ENCODE measurements at places on chromosomes 5 and 9. TPM values are rescaled to one million over a fixed set of nuclear protein-coding genes. Genes with fewer than 3 reads are reported as not detected.

Gene KIF12
- under 0.01 TPM for total RNA-seq

Gene NMUR2
- not detected for total RNA-seq

Gene CYLC2
- total RNA-seq: not detected

Gene SV2C
- not detected for total RNA-seq

Gene PRDM9
- total RNA-seq: not detected

Gene ABLIM3
- 8.8 TPM for total RNA-seq

Gene ANKRD34B
- total RNA-seq: not detected

Gene DIPK1B
- total RNA-seq: 201 TPM

Gene PCDHA9
- total RNA-seq: under 0.01 TPM

Gene HTR4
- total RNA-seq: not detected

Gene TSSK1B
- not detected for total RNA-seq

Gene CCDC183
- 0.46 TPM for total RNA-seq

Gene PCDHGA1
- total RNA-seq: 0.32 TPM

Data from epithelial cell of umbilical artery (primary cell).